ENCODE measurements at places on chromosomes 3 and 15.
A peak's percentile ranks its signal among the peaks of the same experiment; 100 is the strongest.

DNA sequence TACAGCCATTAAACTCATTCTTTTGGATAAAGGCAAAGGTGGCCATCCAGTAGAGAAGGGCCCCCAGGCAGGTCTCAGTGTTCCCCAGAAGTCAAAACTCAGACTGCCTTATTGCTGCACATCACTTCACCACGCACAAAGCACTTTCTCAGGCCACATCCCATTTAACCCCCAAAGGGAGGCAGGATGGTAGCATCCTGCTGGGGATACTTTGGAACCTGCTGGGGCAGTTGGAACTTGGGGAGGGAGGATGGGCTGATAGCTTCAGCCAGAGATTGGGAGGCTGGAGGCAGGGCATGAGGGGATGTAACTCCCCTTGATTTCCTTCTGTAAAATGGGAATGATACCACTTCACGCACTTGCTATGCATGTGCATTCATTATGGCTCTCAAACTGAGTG, 5.0 kb downstream of the ITPKA start:
- no peak for DNase-seq

- no peak for DNase-seq
These were observed 557 bp downstream of the TFG start for GRCh38 chr3:100709842-100710260.

GRCh38 chr3:184647405-184647936, 64.4 kb downstream of the MAGEF1 start:
- DNase-seq: no peak

- no peak for DNase-seq
These were observed 96.6 kb upstream of the CLSTN2 start for GRCh38 chr3:139838269-139838957.

- DNase-seq: no peak
These were observed 7.0 kb upstream of the DMXL2 start for GRCh38 chr15:51629612-51630011.

GRCh38 chr3:128551867-128552266, 58.9 kb upstream of the GATA2 start:
- DNase-seq: no peak

GRCh38 chr3:53921296-53921695, 29.6 kb upstream of the SELENOK start:
- DNase-seq: no peak

GRCh38 chr3:50571486-50571885, 2.2 kb downstream of the HEMK1 start:
- no peak for DNase-seq

DNA sequence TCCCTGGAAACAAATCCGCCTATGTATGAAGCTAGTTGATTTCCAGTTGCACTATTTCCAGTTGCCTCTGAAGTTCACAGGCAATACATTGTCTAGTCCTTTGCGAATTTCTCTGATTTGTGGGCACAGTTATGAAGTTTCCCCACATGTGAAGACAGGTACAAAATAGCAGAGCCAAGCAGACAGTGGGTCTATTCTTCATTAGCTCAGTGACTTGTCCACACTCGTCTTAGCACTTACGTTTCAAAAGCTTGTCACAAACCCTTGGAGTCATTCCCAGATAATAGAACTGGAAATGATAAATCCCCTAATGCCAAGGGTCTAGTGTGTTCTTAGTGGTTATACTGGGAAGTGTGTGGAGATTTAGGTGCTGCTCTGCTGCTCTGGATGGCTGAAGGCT, 14.5 kb downstream of the SRPRB start:
- no peak for DNase-seq

- DNase-seq: no peak
These were observed 14.6 kb downstream of the MED12L start for GRCh38 chr3:151100076-151100475.

GRCh38 chr3:60598671-60599070, 652.6 kb downstream of the FHIT start:
- no peak for DNase-seq

GRCh38 chr3:154169796-154170110, 48.6 kb downstream of the ARHGEF26 start:
- no peak for DNase-seq

DNA sequence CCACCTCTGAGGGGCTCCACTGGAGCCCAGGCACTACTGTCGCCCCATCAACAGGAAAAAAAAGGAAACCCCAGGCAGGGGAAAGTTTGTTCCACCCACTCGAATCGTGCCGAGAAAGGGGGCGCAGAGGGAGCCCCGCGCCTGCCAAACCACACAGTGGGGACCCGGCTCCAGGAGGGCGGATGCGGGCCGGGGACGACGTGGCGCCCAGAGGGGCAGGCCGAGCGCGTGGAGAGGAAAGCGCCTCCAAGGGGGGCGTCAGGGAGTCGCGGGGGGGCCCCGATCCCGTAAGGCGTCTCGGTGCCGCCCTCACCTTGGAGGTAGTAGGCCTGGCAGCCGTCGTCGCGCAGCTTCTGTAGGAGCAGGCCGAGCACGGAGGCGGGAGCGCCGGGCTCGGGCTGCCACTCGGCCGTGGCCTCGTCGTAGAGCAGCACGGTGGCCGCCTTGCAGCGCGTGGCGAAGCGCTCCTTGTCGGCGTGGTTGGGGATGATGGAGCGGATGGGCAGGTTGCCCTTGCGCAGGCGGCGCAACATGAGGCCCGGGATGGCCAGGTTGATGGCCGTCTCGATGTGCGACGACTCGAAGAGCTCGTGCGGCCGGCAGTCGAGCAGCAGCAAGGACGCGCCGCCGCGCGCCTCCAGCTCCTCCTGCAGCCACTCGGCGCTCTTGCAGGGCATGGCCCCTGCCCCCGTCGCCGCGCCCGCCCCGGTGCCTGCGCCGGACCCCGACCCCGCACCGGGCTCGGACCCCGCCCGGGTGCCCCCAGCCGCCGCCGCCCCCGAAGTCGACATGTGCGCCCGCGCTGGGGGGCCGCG, 627 bp downstream of the DUSP7 start:
- DNase-seq: peak; percentile 35

- no peak for DNase-seq
These were observed 53.4 kb upstream of the SEC13 start for GRCh38 chr3:10374311-10374710.

GRCh38 chr3:11254876-11255275, 17.3 kb upstream of the ATG7 start:
- DNase-seq: no peak

GRCh38 chr3:45507820-45508317, 86.7 kb upstream of the LIMD1 start:
- no peak for DNase-seq

GRCh38 chr3:63706321-63707085, 54.0 kb downstream of the SNTN start:
- no peak for DNase-seq

GRCh38 chr15:47750740-47751262, 33.5 kb downstream of the SEMA6D start:
- DNase-seq: no peak

DNA sequence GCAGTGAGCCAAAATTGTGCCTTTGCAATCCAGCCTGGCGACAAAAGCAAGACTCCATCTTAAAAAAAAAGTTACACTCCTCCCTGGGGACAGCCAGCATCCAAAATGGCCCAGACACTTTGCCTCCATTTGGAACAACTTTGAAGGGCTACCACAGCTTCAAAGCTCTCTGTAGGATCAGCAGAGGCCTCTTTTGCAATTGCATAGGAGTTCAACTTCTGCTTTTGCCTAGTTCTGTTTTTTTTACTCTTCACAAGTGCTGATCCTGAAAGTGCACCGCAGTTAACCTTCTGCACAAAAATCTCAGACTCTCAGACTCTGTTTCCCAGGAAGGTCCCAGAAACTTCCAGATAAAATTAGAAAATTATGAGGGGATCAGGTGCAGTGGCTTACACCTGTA, 25.2 kb upstream of the SLC4A7 start:
- no peak for DNase-seq

DNA sequence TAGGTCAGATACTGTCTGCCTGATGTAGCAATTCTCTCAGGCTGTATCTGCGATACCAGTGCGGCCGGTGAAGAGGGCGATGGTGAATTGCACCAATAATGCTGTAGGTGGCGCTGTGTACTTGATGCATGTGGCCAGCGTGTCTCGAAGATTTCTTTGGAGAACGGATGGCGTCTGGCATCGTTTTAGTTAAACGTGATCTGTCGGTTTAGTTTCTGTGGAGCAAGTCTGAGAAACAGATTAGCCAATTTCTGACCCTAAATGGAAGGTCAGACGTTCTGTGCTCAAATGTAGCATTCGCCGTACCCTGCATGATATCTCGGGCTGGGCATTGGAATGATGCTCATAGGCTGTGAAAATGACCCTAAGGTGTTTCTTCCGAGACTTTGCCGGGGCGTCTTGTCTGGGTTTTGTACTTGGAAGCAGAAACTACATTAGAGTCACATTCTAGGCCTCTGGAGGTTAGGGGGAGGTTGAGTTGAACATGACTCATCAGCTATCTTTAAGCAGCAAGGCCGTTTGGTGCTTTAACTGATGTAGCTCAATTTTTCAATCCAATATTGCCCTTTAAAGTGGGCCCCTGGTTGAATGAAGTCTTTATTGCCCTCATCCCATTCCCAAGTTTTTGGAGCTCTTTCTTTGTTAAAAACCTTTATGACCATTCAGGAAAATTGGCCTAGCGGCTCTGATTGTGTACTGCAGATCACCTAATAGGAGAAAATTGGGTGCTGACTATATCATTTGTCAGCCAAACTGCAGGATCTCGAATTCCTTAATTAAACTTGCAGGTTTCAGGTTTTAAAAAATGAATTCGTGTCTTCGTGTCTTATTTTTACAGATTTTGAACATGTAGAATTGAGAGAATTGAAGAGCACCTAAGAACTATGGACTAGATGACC, 80.0 kb downstream of the SQOR start:
- DNase-seq: no peak

DNA sequence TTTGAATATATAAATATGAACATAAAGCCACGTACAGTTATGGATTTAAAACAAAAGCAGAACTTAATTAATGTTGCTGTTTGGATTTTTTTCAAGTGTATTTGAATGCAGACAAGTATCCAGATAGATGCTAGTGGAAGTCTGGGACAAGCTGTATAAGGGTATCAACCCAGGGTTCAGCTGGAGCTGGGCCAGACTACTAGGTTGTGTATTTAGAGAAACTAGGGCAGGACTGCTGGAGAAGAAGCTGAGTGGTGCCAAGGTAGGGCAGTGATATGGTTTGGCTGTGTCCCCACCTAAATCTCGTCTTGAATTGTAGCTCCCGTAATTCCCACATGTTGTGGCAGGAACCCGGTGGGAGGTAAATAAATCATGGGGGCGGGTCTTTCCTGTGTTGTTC, 189.8 kb upstream of the CTDSPL start:
- DNase-seq: no peak

- no peak for DNase-seq
These were observed 201.1 kb downstream of the NR1D2 start for GRCh38 chr3:24145981-24146822.

- DNase-seq: no peak
These were observed 888.3 kb upstream of the NR2F2 start for GRCh38 chr15:95442107-95442719.
